ENCODE measurements at places on chromosomes 12 and 14.
A peak's percentile ranks its signal among the peaks of the same experiment; 100 is the strongest.

DNA sequence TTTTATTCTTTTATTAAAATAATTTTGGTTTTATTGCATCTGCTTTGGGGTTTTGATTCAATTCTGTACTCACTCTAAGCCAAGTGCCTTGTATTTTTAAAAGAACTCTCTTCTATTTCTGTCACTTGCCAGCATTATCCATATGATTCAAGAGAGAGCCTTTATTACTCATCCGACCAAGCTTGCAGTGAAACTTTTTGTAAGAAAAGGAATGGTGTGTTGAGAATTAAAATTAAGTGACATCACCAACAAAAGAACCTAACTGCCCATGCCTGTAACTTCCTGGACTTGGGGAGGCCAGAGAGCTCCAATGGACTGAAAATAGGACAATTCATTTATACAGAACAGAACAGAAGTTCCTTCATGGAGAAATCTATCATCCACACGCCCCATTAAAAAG is 52.1 kb downstream of the GALNT4 start:
- peak; percentile 52 for DNase-seq

GRCh38 chr12:98149270-98149669 is 366.1 kb upstream of the TMPO start:
- DNase-seq = no peak

- no peak for DNase-seq
Observed at GRCh38 chr12:114481200-114481535, 75.2 kb upstream of the TBX5 start.

DNA sequence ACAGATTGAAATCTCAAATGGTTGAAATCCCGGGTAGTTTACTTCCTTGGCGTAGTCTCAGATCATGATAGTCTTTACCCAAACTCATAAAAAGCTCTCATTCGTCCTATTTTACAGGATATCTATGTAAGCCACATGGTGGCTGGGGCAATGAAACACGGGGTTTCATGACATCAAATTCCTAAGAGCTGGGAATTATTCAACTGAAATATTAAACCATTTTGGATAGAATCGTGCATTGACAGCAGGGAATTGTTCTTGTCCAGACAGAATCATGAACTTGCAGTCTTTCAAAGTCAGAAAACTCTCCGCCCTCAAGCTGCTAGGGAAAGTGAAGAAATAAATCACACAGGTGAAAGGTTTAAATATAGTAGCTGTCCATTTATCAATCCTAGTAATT is 33.2 kb upstream of the PRKAB1 start:
- DNase-seq = no peak

DNA sequence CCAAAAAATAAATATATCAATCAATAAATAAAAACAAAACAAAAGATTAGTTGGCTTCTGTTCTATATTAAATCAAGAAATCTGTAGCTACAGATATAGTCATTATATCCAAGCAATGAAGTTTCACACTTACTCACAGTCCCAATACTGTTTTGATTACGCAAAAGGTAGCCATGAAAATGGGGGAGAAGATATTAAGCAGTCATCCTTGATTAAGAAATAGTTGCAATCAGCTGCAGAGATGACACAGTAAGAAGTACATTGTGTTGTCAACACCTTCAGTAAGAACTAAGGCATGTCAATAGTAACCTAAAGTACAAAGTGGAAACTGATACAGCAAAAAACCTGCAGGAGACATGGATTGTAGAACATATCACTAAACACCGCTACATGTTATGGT is 11.0 kb upstream of the RHOJ start:
- no peak for DNase-seq

DNA sequence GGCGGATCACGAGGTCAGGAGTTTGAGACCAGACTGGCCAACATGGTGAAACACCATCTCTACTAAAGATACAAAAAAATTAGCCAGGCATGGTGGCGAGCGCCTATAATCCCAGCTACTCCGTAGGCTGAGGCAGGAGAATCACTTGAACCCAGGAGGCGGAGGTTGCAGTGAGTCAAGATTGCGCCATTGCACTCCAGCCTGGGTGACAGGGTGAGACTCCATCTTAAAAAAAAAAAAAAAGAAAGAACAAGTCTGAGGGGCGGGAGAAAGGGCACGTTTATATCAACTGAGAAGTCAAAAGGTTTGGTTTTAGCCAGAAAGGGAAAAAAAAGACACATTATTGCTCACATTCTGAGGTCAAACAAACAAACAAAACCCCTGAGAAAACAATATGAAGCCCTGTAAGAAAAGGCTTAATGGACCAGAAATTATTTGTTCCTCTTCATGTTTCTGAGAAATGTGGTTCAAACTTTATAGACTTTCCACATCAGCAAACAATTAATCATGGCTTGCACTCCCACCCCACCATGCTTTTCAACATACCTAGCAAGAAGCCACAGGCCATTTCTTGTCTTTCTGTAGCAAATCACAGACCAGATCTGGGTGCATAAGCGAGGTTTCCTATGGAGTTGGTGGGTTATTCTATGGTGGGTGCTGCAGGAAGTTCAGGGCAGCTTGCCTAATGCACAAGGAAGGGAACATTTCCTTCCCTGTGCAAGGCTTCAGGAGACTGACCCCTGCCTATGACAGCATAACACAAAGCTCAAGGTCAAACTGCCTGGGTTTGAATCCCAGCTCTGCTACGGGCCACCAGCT is 80.1 kb downstream of the SSPN start:
- peak; percentile 62 for DNase-seq

DNA sequence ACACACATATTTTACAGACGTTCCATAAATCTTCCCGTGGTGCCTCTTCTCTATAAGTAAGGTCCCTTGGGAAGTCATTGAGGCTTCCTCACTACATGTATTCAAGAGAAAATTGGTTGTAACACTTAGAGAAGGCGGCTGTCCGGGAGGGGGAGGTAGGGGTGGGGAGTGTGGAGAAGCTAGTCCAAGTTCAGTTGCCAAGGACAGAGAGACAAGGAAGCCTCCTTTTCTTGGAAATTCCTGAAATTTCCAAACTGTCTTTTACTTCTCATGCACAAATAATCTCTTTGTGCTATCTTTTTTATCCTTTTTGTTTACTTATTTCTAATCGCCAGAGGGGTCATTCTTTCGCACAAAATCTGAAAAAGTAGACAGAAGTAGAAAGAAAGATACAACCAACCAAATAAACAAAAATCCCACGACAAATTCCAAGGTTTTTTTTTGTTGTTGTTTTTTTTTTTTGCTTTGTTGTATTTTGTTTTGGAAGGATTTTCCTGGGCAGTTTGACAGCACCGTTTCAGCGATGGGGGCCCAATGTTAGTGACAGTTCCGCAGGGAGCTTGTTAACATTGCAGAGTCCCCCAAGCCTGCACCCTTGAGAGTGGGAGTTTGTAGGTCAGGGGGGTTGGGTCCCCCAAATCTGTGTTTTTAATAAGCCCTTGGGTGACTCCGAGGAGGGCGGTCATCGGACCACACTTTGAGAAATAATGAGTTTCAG is 45.2 kb downstream of the MAP1LC3B2 start:
- no peak for DNase-seq

DNA sequence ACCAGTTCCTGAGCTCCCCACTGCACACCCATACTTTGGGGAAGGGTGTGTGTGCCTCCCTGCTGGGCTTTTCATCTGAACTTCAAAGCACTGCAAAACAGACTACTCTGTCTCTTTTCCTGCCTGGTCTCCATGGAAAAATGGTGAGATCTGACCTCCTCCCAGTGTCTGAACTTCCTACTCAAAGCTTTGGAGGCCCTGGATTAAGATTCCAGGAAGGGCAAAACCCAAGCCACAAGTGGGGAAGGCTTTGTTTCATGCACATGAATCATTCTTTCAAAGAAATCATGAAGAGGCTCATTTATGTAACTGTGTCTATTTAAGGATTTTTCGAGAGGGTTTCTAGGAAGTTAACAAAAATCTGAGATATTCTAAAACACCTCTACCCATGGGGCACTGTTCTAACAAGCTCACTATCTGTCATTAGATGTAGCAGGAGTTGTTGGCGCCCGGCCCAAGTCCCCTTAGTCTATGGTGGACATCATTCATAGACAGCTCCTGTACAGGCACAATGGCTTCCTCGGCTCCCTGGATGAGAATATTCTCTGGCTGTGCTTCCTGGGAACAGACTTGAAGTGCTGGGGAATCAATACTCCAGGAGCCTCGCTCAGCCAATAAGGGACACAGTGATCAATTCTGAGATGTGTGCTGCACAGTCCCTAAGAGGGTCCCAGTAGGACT is 224.0 kb downstream of the KTN1 start:
- DNase-seq = peak; percentile 39

DNA sequence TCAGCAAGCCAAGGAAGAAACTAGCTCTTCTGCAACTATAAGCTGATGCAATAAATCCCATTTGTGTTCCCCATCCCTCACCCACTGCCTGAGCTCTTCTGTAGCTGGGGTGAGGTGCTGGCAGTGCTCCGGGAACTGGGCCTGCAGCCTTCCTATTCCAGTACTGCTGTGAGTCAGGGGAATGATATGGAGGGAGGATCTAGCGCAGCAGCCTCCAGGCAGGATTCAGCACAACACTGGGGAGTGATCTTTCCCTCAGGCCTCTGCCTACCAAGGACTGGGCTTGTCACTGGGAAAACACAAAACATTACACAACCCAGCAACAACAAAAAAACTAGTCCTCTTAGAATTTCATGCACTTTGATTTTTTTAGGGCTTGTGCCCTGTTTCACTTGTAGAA is 58.7 kb downstream of the ST8SIA1 start:
- peak; percentile 97 for DNase-seq

DNA sequence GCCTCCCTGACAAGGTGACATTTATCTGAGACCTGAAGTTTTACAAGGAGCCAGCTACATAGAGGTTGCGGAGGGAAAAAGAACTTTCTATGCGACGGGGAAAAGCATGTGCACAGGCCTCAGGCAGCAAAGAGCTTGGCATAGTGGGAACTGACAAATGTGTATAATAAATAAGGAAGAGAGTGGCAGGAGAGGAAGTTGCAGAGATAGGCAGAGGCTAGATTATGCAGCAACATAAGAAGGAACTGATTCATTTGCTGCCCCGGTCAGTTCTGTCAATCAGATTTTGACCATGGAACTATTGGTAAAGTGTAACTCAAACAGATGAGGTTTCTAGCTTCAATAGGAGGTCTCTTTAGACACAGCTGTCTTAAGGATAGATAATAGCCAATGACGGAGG is 33.7 kb upstream of the RIC8B start:
- no peak for DNase-seq

- DNase-seq = no peak
Observed at GRCh38 chr14:56860441-56860840, 50.2 kb upstream of the OTX2 start.

DNA sequence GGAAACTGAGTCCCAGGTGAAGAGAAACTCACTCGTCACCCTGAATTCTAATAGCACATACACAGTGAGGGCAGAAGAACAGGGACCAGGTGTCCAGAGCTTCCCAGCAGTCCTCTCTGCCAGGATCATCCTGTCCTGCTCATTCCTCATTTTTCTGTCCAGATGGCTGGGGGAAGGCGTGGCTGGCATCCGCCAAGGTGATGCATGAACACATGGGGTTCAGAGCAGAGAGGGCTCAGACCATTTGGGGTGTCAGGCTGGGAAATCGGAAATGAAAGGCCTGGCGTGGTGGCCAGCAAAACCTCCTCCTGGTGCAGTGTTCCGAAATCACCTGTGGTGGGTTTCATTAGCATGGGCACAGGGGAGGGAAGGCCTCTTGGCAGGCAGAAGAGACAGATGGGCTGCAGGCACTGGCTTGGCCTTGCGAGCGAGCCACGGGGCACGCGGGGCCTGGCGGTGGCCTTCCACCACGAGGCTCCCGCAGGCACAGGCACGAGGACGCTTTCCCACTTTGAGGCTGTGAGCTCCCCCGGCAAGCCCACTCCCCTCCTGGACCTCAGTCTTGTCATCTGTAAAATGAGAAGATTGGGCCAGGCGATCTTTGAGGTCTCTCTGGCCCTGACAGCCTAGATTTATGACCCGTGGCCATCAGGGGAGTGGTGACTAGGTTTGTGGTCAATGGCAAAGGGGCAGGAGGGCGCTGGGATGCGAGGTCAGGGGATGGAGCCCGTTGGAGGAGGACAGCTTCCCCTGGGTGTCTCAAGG is 68.5 kb downstream of the TSPAN9 start:
- no peak for DNase-seq

DNA sequence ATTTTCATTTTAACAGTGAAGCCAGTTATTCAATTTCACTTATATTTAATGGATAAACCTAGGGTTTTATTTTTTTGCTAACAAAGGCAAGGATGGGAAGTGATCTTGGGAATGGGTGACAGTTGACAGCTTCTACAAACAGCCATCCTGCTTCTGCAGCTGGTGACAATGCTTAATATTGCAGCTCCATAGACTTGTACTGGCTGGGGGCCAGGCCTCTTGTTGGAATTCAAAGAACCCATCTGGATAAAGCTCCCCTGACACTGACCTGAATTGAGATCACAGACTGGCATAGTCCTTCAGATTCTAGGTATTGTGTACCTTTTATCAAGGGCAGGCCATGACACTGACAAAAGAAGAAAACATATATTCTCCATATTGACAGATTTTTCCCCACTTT is 664.6 kb upstream of the FOXG1 start:
- peak; percentile 27 for DNase-seq

DNA sequence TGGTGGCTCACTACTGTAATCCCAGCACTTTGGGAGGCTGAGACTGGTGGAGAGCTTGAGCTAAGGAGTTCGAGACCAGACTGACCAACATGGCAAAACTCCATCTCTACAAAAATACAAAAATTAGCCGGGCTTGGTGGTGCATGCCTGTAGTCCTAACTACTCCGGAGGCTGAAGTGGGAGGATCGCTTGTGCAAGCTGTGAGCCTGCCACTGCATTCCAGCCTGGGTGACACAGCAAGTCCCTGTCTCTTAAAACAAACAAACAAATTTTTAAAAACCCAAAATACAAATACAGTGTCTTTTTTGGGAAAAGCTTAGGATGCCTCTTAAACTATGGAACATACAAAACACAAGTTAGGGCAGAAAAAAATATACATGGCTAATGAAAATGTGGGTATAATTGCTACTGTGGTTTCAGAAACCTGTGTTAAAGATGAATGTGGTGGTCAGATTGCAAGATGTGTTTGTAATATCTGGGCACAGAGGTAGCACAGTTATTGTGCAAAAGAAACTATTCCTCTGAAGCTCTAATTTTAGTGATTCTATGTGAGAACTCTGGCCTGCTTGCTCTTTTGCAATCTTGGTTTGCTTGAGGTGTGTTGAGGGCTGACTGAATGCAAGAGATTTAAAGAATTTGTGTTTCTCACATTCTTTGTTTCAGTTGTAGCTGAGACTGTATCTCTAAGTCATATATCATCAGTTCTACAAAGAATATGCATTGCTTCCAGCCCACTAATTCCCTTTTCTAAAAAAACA is 3.9 kb upstream of the HSPA2 start:
- peak; percentile 52 for DNase-seq

GRCh38 chr12:65779946-65780345 is 44.3 kb upstream of the HMGA2 start:
- no peak for DNase-seq

DNA sequence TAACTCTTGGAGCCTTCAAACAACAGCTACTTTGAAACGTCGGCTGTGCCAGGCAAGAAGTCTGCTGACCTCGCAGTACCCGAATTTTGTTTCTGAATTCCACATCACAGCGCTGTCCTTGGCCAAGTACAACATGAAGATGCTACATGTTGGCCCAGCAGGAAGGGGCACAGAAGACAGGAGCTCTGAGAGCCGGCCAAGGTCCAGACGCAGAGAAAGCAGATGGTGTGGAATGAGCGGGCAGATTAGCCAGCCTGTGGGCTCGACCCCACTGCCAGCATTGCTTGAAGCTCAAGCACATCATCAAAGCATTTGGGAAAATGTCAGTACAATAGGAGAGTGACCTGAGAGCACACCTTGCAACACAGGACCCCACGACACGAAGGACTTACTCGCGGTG is 64.5 kb downstream of the FZD10 start:
- no peak for DNase-seq
